ENCODE measurements at places on chromosomes 13 and 19. TPM values are rescaled to one million over a fixed set of nuclear protein-coding genes. Genes with fewer than 3 reads are reported as not detected.
A peak's percentile ranks its signal among the peaks of the same experiment; 100 is the strongest.

- H3K4me1 ChIP-seq, result no peaks in the 10 kb centered on the region
- no peaks in the 10 kb centered on the region for H3K27me3 ChIP-seq
- H3K27ac ChIP-seq, result no peak overlapping the region
- H3K36me3 ChIP-seq, result peaks cover 20% of the 10 kb centered on the region
Measured at GRCh38 chr19:16417660-16418596, 53.8 kb downstream of the EPS15L1 start.

DNA sequence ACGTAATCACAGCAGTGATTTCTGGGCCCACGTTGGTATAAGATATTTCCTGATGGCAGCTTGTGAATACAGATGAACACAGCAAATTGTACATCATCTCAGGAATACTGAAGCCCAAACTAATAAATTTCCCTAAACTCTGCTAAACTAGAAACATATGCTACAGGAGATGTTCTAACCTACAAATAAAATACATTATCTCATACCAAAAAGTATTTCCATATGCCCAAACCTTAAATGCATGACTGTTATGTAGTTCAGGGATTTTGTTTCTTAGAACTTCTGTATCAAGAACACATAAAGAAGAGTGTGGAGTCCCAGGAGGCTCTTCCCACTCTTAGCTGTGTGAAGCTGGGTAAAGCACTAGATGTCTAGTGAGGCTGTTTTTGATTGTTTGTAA is 138.4 kb downstream of the RFC3 start:
- H3K27me3 ChIP-seq, result no peaks in the 10 kb centered on the region
- no peak for DNase-seq
- no peak overlapping the region for H3K4me3 ChIP-seq
- H3K4me1 ChIP-seq, result peaks cover 5% of the 10 kb centered on the region
- no peaks in the 10 kb centered on the region for H3K36me3 ChIP-seq

FPR3 gene
- not detected for total RNA-seq

CASP14 gene
- total RNA-seq, result not detected

DNA sequence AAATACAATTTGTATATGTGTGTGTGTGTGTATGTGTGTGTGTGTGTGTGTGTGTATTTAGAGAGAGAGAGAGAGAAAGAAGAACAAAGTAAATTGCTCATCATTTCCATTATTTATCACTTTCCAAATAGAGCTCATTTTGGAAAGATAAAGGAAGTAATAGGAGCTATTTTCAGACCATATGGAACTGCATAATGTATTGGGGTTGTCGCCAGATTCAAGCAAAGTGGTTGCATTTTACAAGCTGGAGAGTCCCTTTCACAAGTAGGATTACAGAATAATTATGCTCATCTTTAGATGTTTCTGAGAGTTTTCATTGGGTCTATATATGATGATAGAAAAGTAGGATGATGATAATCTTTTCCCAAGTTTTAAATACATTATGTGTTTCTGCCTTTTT is 842.7 kb upstream of the SLC10A2 start:
- DNase-seq, result no peak
- H3K4me3 ChIP-seq, result no peak overlapping the region
- no peaks in the 10 kb centered on the region for H3K4me1 ChIP-seq
- H3K36me3 ChIP-seq, result no peaks in the 10 kb centered on the region
- no peaks in the 10 kb centered on the region for H3K27me3 ChIP-seq

- no peak overlapping the region for H3K4me3 ChIP-seq
- no peak for DNase-seq
- no peak overlapping the region for H3K27ac ChIP-seq
- H3K36me3 ChIP-seq, result peaks cover 5% of the 10 kb centered on the region
- H3K4me1 ChIP-seq, result no peaks in the 10 kb centered on the region
Measured at GRCh38 chr19:16363133-16363851, 38.7 kb downstream of the KLF2 start.

ATP4B gene
- total RNA-seq, result not detected

DNA sequence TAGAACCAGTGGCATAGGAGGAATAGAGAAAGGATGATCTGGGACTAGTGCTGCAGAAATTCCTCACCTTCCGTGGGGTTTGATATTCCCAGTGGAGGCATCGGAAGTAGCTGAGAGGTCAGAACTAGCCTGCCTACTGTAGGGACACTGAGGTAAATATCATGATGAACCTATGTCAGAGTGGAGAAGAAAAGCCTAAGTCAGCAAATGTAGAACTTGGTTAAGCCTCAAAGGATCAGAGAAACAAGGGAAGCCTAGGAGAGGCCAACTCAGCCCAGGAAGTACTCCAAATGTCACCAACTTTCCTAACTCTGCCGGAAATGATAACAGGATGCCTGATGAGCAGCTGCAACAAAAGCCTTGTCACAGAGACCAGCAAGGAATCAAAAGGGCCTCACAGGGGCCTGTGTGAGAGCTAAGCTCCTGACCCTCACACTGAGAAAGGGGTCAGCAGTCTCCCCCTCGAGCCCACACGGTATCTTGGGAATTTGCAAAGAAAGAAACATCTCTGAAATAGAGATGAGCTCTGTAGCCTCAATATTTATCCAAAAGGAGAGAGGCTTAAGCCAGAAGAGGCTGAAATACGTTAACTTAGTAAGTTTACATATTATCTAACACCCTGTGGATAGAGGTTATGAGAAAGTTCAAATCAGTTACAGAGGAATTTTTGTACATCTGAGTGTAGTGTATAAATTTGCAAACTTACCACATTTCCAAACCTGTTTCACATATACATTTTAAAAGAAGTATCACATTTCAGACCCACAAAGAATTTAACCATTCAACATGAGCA is 1064.3 kb downstream of the DIAPH3 start:
- DNase-seq, result no peak
- H3K27me3 ChIP-seq, result no peaks in the 10 kb centered on the region
- no peaks in the 10 kb centered on the region for H3K36me3 ChIP-seq
- peak overlapping the region; percentile 52 for H3K27ac ChIP-seq

- H3K27me3 ChIP-seq, result no peaks in the 10 kb centered on the region
- H3K27ac ChIP-seq, result peak overlapping the region; percentile 94
- H3K36me3 ChIP-seq, result no peaks in the 10 kb centered on the region
- no peak for DNase-seq
Measured at GRCh38 chr19:45097776-45098520, 5.0 kb downstream of the PPP1R37 start.
